CD4-positive, CD25-positive, alpha-beta regulatory T cell (primary cell): ENCODE measurements at places on chromosomes 4 and X. TPM values are rescaled to one million over a fixed set of nuclear protein-coding genes. Genes with fewer than 3 reads are reported as not detected.

Gene SRPX
- polyA plus RNA-seq: not detected

GRCh38 chr4:99447079-99447478, 11.9 kb upstream of the ADH7 start:
- H3K4me3 ChIP-seq: no peak overlapping the region
- H3K36me3 ChIP-seq: no peaks in the 10 kb centered on the region
- no peaks in the 10 kb centered on the region for H3K4me1 ChIP-seq
- no peak for DNase-seq
- peaks cover 5% of the 10 kb centered on the region for H3K27me3 ChIP-seq

Gene SLIT2
- polyA plus RNA-seq: not detected

- no peak for DNase-seq
- H3K36me3 ChIP-seq: no peaks in the 10 kb centered on the region
- H3K27me3 ChIP-seq: no peaks in the 10 kb centered on the region
- H3K4me1 ChIP-seq: no peaks in the 10 kb centered on the region
Observed at GRCh38 chr4:75708218-75708691, 16.1 kb upstream of the USO1 start.

- no peak overlapping the region for H3K27ac ChIP-seq
- H3K27me3 ChIP-seq: no peaks in the 10 kb centered on the region
- no peak overlapping the region for H3K4me3 ChIP-seq
- H3K36me3 ChIP-seq: no peaks in the 10 kb centered on the region
Observed at GRCh38 chrX:94524867-94525266, 850.9 kb downstream of the FAM133A start.

DNA sequence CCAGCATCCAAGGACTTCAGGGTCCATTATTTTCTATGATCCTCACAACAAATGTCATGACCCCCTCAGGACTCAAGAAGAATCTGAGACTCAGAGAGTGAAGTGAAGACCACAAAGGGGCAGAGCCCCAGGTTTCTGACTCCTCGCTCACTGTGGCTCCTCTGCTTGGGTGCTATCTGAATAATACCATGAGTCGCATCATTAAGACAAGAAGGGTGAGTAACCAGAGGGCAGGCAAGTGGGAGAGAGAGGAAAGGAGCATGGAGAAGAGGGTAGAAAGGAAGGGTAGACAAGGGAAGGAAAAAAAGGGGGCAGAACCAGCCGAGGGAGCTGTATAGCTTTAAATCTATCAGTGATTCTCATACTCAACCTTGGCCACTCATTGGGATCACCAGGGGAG, 15.5 kb upstream of the HSD17B10 start:
- H3K4me1 ChIP-seq: no peaks in the 10 kb centered on the region
- H3K36me3 ChIP-seq: no peaks in the 10 kb centered on the region
- H3K27ac ChIP-seq: no peak overlapping the region
- DNase-seq: no peak
- H3K27me3 ChIP-seq: no peaks in the 10 kb centered on the region

Gene LDB2
- polyA plus RNA-seq: not detected

- H3K36me3 ChIP-seq: no peaks in the 10 kb centered on the region
Observed at GRCh38 chr4:18297684-18298083, 276.1 kb upstream of the LCORL start.

Gene HTATSF1
- 42.6 TPM for polyA plus RNA-seq
